Fibroblast of lung (primary cell): ENCODE measurements at places on chromosomes 2 and 18.

GRCh38 chr2:10654069-10654468, 35.7 kb downstream of the NOL10 start:
- no peaks in the 10 kb centered on the region for H3K4me1 ChIP-seq
- no peak overlapping the region for H3K27ac ChIP-seq
- peak; percentile 19 for DNase-seq
- no peak overlapping the region for H3K4me3 ChIP-seq
- peaks cover 5% of the 10 kb centered on the region for H3K36me3 ChIP-seq

GRCh38 chr2:144659731-144660275, 139.9 kb upstream of the ZEB2 start:
- H3K4me1 ChIP-seq, result no peaks in the 10 kb centered on the region
- no peak overlapping the region for H3K4me3 ChIP-seq
- no peaks in the 10 kb centered on the region for H3K36me3 ChIP-seq
- peak; percentile 99 for DNase-seq
- H3K27me3 ChIP-seq, result no peaks in the 10 kb centered on the region

DNA sequence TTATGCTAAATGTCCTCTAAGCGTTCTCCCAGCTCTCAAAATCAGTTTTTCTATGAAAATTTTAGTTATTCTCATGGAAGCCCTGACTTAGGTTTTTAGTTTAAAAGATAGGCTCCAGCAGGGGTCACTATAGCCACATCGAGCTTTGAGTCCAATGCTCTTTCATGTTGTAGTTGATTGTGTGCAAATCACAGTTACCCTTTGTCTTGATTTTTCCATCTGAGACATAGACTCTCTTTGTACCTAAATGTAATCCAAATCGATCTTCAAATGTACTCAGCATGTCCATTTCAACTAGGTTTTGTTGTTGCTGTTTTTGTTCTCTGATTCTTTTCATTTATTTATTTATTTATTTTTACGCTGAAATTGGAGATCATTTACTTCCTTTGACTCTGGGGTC, 26.4 kb upstream of the MSTN start:
- H3K36me3 ChIP-seq, result no peaks in the 10 kb centered on the region
- H3K4me3 ChIP-seq, result no peak overlapping the region
- H3K27ac ChIP-seq, result no peak overlapping the region
- H3K4me1 ChIP-seq, result no peaks in the 10 kb centered on the region
- H3K27me3 ChIP-seq, result no peaks in the 10 kb centered on the region
- DNase-seq, result peak; percentile 81

DNA sequence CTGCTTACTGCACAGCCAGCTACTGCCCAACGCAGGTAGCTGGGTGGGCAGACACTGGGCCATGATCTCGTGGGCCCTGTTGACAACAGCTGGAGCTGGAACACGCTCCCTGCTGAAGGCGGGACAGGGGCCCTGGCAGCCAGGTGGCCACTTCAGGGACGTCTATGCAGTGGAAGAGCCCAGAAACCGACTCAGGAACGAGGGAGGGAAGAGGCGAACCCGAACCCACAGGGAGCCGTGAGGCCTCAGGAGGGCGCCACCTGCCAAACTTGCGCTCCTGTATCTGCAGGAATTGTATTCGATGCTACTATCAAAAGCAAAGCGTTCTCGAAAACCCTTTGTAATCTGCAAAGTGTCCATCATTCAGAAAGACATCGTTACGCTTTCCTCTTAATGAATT, 198.4 kb downstream of the EIPR1 start:
- no peak overlapping the region for H3K4me3 ChIP-seq
- no peaks in the 10 kb centered on the region for H3K4me1 ChIP-seq
- DNase-seq, result no peak
- H3K27ac ChIP-seq, result no peak overlapping the region

- no peak overlapping the region for H3K27ac ChIP-seq
- no peaks in the 10 kb centered on the region for H3K36me3 ChIP-seq
- no peaks in the 10 kb centered on the region for H3K4me1 ChIP-seq
- no peaks in the 10 kb centered on the region for H3K27me3 ChIP-seq
- H3K4me3 ChIP-seq, result no peak overlapping the region
- DNase-seq, result no peak
Observed at GRCh38 chr2:198203336-198204069, 399.1 kb downstream of the PLCL1 start.

DNA sequence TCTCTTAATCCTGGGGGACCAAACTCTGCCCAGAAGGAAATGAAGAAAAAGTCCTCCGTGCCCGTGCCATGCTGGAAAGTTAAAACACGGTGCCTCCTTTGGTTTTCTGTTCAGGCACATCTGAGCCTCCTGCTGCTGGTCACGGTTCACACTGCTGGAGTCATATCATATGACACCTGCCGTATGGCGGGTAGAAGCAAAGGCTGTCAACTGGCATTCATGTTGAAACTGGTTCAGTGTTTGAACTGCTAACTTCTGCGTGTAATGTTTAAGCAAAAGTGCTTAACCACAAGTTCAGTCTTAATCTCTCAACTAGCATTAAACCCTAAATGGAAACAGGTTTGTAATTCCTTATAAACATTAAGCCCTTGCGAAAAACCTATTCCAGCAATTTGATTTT, 3.1 kb downstream of the STK39 start:
- no peaks in the 10 kb centered on the region for H3K36me3 ChIP-seq
- H3K4me3 ChIP-seq, result no peak overlapping the region
- H3K27ac ChIP-seq, result no peak overlapping the region
- no peaks in the 10 kb centered on the region for H3K27me3 ChIP-seq
- peak; percentile 11 for DNase-seq
- H3K4me1 ChIP-seq, result no peaks in the 10 kb centered on the region

- no peak overlapping the region for H3K27ac ChIP-seq
- H3K27me3 ChIP-seq, result no peaks in the 10 kb centered on the region
- no peaks in the 10 kb centered on the region for H3K4me1 ChIP-seq
- H3K36me3 ChIP-seq, result no peaks in the 10 kb centered on the region
Observed at GRCh38 chr2:62099523-62100175, 96.3 kb upstream of the B3GNT2 start.

- no peaks in the 10 kb centered on the region for H3K27me3 ChIP-seq
- H3K4me1 ChIP-seq, result no peaks in the 10 kb centered on the region
- H3K36me3 ChIP-seq, result no peaks in the 10 kb centered on the region
Observed at GRCh38 chr2:218623366-218623705, 15.6 kb downstream of the PLCD4 start.

- no peaks in the 10 kb centered on the region for H3K27me3 ChIP-seq
- H3K27ac ChIP-seq, result no peak overlapping the region
- no peaks in the 10 kb centered on the region for H3K36me3 ChIP-seq
- DNase-seq, result peak; percentile 32
- H3K4me3 ChIP-seq, result no peak overlapping the region
Observed at GRCh38 chr2:204643326-204643725, 98.1 kb downstream of the PARD3B start.

- H3K4me3 ChIP-seq, result no peak overlapping the region
- no peak for DNase-seq
- no peaks in the 10 kb centered on the region for H3K36me3 ChIP-seq
- no peaks in the 10 kb centered on the region for H3K27me3 ChIP-seq
- no peak overlapping the region for H3K27ac ChIP-seq
Observed at GRCh38 chr2:19203866-19204265, 154.6 kb downstream of the OSR1 start.

GRCh38 chr2:43475922-43476321, 119.9 kb downstream of the THADA start:
- no peaks in the 10 kb centered on the region for H3K4me1 ChIP-seq
- H3K36me3 ChIP-seq, result no peaks in the 10 kb centered on the region
- H3K27me3 ChIP-seq, result no peaks in the 10 kb centered on the region

- no peaks in the 10 kb centered on the region for H3K4me1 ChIP-seq
- H3K36me3 ChIP-seq, result peaks cover 33% of the 10 kb centered on the region
- H3K4me3 ChIP-seq, result no peak overlapping the region
- peak; percentile 85 for DNase-seq
- no peak overlapping the region for H3K27ac ChIP-seq
Observed at GRCh38 chr2:11802782-11803191, 56.4 kb downstream of the LPIN1 start.

DNA sequence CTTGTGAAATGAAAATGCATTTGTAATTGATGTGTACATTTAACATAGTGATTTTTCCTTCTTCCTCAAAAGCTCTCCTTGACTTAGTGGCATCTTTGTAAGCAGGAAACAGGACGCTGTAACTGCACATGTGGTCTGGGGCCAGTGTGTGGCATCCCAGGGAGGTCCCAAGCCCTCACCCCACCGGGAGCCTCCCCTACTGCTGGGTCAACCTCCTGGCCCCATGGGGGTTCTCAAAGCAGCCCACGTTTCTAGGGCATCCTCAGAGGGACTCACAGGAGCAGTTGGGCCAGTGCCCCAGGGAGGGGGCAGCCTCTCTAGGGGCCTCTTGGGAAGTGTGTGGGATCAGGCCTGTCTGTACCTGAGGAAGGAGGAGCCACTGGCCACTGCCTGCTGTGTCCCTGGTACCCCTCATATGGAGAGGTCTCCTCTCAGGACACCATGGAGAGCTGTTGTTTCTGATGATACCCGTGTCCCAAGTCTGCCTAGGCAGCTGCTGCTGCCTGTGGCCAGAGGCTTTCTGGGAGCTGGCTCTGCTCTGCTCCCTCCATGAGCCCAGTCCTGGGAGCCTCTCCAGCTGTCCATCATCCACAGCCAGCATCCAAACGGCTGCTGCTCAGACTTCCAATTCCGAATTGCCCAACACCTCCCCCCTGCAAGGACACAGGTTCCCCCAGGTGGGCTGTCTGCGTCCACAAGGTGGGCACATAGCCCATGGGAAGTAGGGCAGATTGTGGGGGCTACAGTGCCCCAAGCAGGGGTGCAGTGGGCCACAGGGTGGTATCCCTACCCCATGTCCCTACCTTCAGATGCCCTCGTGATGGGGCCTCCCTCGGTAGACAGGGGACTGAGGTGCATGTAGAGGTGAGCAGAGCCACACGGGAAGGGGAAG, 13.4 kb downstream of the ARHGEF4 start:
- H3K27ac ChIP-seq, result no peak overlapping the region
- H3K36me3 ChIP-seq, result no peaks in the 10 kb centered on the region
- no peak overlapping the region for H3K4me3 ChIP-seq
- no peaks in the 10 kb centered on the region for H3K27me3 ChIP-seq

- DNase-seq, result peak; percentile 89
- H3K4me3 ChIP-seq, result no peak overlapping the region
- H3K4me1 ChIP-seq, result peaks cover 31% of the 10 kb centered on the region
- no peaks in the 10 kb centered on the region for H3K36me3 ChIP-seq
- no peaks in the 10 kb centered on the region for H3K27me3 ChIP-seq
- peak overlapping the region; percentile 44 for H3K27ac ChIP-seq
Observed at GRCh38 chr2:66494708-66495107, 59.8 kb downstream of the MEIS1 start.

DNA sequence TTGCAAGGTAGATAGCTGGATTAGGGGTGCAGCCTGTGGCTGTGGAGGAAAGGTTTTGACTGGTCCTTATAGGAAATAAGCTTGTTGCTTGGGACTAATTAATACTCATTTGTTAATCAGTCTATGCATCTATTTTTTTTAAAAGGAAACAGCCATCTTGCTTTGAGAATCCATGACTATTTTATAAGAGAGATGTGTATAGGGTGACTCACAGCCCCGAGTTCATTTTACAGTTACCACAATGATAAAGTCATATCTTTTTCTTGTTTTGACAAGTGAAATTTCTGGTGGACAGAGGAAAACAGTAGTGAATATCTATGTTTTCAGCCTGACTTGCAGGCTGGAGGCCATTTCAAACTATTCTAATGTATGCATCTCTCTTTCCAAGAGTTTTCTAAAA, 193.5 kb upstream of the CCDC68 start:
- peak; percentile 78 for DNase-seq
- H3K27ac ChIP-seq, result no peak overlapping the region
- H3K36me3 ChIP-seq, result no peaks in the 10 kb centered on the region
- H3K4me3 ChIP-seq, result no peak overlapping the region
- H3K4me1 ChIP-seq, result no peaks in the 10 kb centered on the region
- H3K27me3 ChIP-seq, result no peaks in the 10 kb centered on the region

DNA sequence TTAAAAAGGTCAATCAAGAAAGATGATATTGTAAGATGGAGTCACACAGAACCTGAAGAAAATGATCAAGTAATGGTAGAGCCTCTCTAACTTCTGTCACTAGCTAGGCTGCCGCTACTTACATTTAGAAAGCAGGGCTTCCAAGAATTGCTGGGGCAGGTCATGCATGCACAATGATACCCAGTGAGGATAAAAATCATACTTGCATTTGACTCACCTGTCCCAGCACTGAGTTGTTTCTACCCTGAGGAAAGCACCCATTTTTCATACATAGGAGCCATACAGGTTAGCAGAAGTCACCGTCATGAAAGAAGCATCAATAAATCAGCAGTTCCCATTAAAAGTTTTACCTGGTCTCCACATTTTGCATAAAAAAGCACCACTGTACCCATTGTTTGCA, 662.3 kb upstream of the FANCL start:
- no peak overlapping the region for H3K27ac ChIP-seq
- DNase-seq, result no peak
- H3K4me1 ChIP-seq, result peaks cover 2% of the 10 kb centered on the region
- H3K36me3 ChIP-seq, result no peaks in the 10 kb centered on the region
- H3K4me3 ChIP-seq, result no peak overlapping the region

GRCh38 chr2:73070643-73071359, 711 bp downstream of the SFXN5 start:
- H3K4me3 ChIP-seq, result peak overlapping the region; percentile 61
- H3K4me1 ChIP-seq, result peaks cover 11% of the 10 kb centered on the region
- peaks cover 3% of the 10 kb centered on the region for H3K36me3 ChIP-seq

DNA sequence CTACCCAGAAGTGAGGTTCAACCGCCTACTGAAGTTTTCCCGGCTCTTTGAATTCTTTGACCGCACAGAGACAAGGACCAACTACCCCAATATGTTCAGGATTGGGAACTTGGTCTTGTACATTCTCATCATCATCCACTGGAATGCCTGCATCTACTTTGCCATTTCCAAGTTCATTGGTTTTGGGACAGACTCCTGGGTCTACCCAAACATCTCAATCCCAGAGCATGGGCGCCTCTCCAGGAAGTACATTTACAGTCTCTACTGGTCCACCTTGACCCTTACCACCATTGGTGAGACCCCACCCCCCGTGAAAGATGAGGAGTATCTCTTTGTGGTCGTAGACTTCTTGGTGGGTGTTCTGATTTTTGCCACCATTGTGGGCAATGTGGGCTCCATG, 48.7 kb upstream of the INPP4A start:
- H3K27ac ChIP-seq, result no peak overlapping the region
- no peaks in the 10 kb centered on the region for H3K36me3 ChIP-seq
- H3K4me3 ChIP-seq, result no peak overlapping the region
- no peak for DNase-seq
- H3K4me1 ChIP-seq, result no peaks in the 10 kb centered on the region
